Mesothelial cell of epicardium (in vitro differentiated cells): ENCODE measurements at places on chromosomes 5 and 9.

- peak overlapping the region; percentile 37 for H3K27ac ChIP-seq
- no peak for DNase-seq
- peaks cover 28% of the 10 kb centered on the region for H3K4me1 ChIP-seq
- peaks cover 3% of the 10 kb centered on the region for H3K36me3 ChIP-seq
- peaks cover 4% of the 10 kb centered on the region for H3K27me3 ChIP-seq
Observed at GRCh38 chr5:148760945-148761638, 65.3 kb upstream of the ADRB2 start.

DNA sequence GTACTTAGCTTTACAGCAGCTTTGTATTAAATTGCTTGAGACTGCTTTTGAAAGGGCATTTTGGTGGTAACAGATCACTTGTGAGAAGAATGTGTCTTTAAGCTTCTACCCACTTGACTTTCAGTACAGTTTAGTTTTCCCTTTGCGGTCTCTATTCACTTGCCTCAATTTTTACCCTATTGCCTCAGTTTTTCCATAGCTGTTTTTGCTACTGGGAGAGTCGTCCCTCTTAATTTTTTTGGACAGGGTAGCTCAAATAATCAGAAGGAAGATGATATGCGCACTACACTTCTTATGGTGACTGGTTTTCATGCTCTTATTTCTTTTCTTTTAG, 18.8 kb downstream of the UGCG start:
- peak overlapping the region; percentile 62 for H3K27ac ChIP-seq
- no peaks in the 10 kb centered on the region for H3K27me3 ChIP-seq
- no peak overlapping the region for H3K4me3 ChIP-seq

DNA sequence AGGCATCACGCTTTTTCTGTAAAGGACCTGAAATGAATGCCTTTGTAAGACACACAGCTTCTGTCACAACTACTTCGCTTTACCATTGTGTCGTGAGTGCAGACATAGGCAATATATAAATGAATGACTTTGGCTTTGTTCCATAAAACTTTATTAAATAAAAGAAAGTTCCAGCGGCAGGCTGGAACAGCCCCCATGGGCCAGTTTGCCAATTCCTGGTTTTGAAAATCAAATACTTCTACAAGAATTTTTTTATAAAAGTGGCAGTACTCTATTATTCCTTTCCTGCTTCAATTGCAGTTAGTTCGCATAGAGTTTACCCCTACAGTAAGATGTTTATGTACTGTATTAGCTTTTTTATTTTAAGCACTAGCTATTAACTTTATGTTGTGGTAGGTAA, 53.7 kb downstream of the SRFBP1 start:
- DNase-seq = no peak
- no peaks in the 10 kb centered on the region for H3K27me3 ChIP-seq
- no peak overlapping the region for H3K27ac ChIP-seq
- H3K4me1 ChIP-seq = peaks cover 7% of the 10 kb centered on the region

GRCh38 chr5:107319901-107320300, 350.8 kb downstream of the EFNA5 start:
- H3K27me3 ChIP-seq = no peaks in the 10 kb centered on the region
- H3K36me3 ChIP-seq = no peaks in the 10 kb centered on the region
- DNase-seq = no peak
- no peak overlapping the region for H3K4me3 ChIP-seq
- no peak overlapping the region for H3K27ac ChIP-seq

- H3K4me1 ChIP-seq = peaks cover 26% of the 10 kb centered on the region
- no peaks in the 10 kb centered on the region for H3K27me3 ChIP-seq
- no peak for DNase-seq
Observed at GRCh38 chr9:69090140-69090750, 54.7 kb downstream of the FXN start.

DNA sequence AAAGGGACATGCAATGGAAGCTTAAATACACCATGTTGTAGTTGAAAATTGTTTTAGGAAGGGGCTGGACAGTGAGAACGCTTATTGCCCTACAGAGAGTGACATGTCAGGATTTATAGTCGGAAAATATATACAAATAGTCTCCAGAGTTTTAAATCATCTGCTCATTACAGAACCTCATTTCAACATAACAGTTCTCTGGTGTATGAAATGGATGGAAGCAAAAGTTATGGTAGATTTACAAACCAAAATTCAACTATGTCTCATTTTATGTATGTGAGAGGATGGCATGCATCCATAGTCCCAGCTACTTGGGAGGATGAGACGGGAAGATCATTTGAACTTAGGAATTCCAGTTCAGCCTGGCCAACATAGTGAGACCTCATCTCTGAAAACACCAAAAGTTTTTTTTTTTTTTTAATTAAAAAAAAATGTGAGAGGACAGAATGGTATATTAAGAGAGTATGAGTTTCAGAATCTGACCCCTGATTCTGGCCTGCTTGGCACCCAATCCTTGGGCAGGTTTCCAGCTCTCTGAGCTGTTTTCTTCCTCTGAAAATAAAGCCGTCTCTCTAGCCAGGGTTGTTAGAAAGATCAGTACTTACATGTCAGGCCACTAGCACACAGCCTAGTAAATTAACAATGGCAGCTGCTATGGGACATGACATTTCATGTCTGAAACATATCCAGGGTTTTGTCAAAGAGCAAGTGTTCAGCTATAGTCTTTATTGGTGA, 40.1 kb downstream of the IQGAP2 start:
- no peaks in the 10 kb centered on the region for H3K27me3 ChIP-seq
- no peak for DNase-seq
- peaks cover 9% of the 10 kb centered on the region for H3K4me1 ChIP-seq
- H3K27ac ChIP-seq = peak overlapping the region; percentile 71
- H3K4me3 ChIP-seq = no peak overlapping the region

- peaks cover 14% of the 10 kb centered on the region for H3K4me1 ChIP-seq
- H3K27ac ChIP-seq = no peak overlapping the region
- no peak for DNase-seq
- no peaks in the 10 kb centered on the region for H3K27me3 ChIP-seq
- peaks cover 2% of the 10 kb centered on the region for H3K36me3 ChIP-seq
Observed at GRCh38 chr9:78463750-78464149, 166.8 kb downstream of the PSAT1 start.

- no peak for DNase-seq
- no peak overlapping the region for H3K27ac ChIP-seq
- no peaks in the 10 kb centered on the region for H3K4me1 ChIP-seq
- no peak overlapping the region for H3K4me3 ChIP-seq
- H3K27me3 ChIP-seq = peaks cover 8% of the 10 kb centered on the region
Observed at GRCh38 chr9:41229408-41230401, 40.6 kb upstream of the ZNG1F start.

- no peaks in the 10 kb centered on the region for H3K4me1 ChIP-seq
- no peak overlapping the region for H3K4me3 ChIP-seq
- H3K36me3 ChIP-seq = no peaks in the 10 kb centered on the region
Observed at GRCh38 chr5:32565145-32565544, 20.2 kb upstream of the SUB1 start.

- H3K27me3 ChIP-seq = peaks cover 53% of the 10 kb centered on the region
- peak within 1 kb of the TSS; percentile 67 for H3K4me3 ChIP-seq
- peaks cover 12% of the 10 kb centered on the region for H3K4me1 ChIP-seq
- DNase-seq = peak; percentile 51
Observed at GRCh38 chr9:113349445-113350094, at the start of gene BSPRY. Gene BSPRY, plus strand, starts transcription at chr9:113349541. Its CDS starts 39 bp downstream, at chr9:113349580.

- no peak overlapping the region for H3K4me3 ChIP-seq
- DNase-seq = no peak
- no peak overlapping the region for H3K27ac ChIP-seq
- peaks cover 10% of the 10 kb centered on the region for H3K4me1 ChIP-seq
Observed at GRCh38 chr9:21661626-21662025, 140.8 kb upstream of the MTAP start.

DNA sequence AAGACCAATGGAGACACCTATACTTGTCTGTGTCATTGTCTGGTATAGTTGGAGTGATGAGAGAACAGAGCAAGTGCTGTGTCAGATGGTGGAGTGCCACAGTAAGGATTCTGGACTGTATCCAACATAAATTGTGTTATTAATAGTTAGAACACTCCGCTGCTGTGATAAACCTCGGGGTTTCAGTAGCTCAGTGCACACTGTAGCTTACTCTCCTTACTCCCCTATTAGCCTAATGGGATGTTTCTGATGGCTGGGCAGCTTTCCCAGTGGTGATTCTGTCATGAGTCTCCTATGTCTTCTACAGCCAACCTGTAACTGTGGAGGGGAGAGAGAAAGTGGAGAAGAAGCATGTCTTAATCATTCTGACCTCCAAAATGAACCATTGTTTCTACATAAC, 127.6 kb upstream of the PTCH1 start:
- no peaks in the 10 kb centered on the region for H3K27me3 ChIP-seq
- H3K4me3 ChIP-seq = no peak overlapping the region
- DNase-seq = no peak
- no peaks in the 10 kb centered on the region for H3K36me3 ChIP-seq
- no peak overlapping the region for H3K27ac ChIP-seq

DNA sequence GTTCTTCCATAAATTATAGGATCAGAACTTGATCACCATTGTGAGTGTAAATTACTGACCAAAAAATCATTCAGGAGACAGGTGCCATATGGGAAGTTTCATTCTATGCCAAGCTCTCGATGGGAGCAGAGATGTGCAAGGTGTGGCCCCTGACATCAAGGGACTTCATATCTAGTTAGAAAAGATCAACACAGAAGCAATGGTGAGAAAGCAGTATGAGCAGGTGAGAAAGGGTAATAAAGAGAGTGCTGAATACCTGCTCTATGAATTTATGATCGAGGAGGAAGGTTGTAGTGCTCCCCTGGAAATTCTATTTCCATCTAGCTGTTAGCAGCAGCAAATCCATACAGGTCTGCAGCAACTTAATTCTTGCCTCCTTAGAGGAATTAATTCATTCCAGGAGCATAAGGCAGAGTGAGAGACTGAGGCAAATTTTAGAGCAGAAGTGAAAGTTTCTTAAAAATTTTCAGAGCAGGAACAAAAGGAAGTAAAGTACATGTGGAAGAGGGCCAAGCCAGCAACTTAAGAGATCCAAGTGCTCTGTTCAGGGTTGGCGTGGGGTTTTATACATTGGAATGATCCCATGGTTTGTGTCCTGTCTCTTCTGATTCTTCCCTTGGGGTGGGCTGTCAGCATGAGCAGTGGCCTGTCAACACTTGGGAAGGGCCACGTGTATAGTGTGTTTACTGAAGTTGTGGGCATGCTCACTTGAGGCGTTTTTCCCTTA, 181.8 kb downstream of the SAXO1 start:
- H3K4me3 ChIP-seq = no peak overlapping the region
- H3K27ac ChIP-seq = no peak overlapping the region
- peaks cover 2% of the 10 kb centered on the region for H3K27me3 ChIP-seq
- H3K36me3 ChIP-seq = no peaks in the 10 kb centered on the region
- DNase-seq = no peak
- peaks cover 19% of the 10 kb centered on the region for H3K4me1 ChIP-seq

- no peak for DNase-seq
- H3K27me3 ChIP-seq = peaks cover 18% of the 10 kb centered on the region
- H3K4me1 ChIP-seq = no peaks in the 10 kb centered on the region
- H3K36me3 ChIP-seq = no peaks in the 10 kb centered on the region
Observed at GRCh38 chr5:132050661-132051552, 9.5 kb upstream of the IL3 start.

DNA sequence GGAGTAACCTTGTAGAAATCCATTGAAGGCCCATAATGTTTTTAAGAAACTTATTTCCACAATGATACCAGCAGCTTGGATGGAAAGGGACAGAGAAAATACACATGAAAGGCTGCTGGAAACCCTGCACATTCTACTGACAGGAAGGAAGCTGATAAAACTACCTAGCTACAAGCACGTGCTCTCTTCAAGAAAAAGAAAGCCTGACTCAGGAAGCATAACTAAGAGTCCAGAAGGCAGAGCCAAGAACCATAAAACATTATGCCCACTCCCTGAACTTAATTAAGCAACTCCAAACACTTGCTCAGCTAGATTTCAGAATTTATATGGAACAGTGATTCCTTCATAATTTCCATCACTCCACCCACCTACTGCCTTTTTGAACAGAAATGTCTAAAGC, 430.8 kb downstream of the SEMA5A start:
- no peak for DNase-seq
- H3K36me3 ChIP-seq = peaks cover 22% of the 10 kb centered on the region
- H3K4me3 ChIP-seq = no peak overlapping the region
- H3K27ac ChIP-seq = no peak overlapping the region

DNA sequence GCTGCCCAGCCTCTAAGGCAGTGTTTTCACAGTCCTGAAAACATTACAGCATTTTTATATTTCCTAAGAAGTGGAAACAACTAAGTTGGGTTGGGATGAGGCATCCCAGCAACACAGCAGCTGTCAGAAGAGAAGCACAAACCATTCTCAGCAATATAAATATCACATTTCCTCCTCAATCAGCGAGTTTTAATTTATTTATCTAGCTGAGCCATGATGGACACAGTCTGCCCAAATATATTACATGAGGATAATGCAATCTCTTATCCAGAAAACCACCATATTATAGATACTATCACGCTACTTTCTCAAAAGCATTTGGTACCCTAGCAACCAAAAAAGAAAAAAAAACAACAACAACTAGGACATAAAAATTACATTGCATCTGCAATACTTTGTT, 158.5 kb downstream of the FSTL4 start:
- H3K36me3 ChIP-seq = no peaks in the 10 kb centered on the region
- H3K4me1 ChIP-seq = peaks cover 68% of the 10 kb centered on the region
- H3K27me3 ChIP-seq = no peaks in the 10 kb centered on the region
- no peak for DNase-seq

- H3K4me3 ChIP-seq = no peak overlapping the region
- H3K27me3 ChIP-seq = peaks cover 3% of the 10 kb centered on the region
- peaks cover 11% of the 10 kb centered on the region for H3K4me1 ChIP-seq
- no peak for DNase-seq
Observed at GRCh38 chr5:66742896-66743247, 146.7 kb downstream of the MAST4 start.

- H3K4me3 ChIP-seq = no peak overlapping the region
- H3K27me3 ChIP-seq = no peaks in the 10 kb centered on the region
- H3K27ac ChIP-seq = no peak overlapping the region
- H3K4me1 ChIP-seq = no peaks in the 10 kb centered on the region
Observed at GRCh38 chr5:179930788-179931473, 23.2 kb upstream of the TBC1D9B start.

GRCh38 chr5:138654281-138654867, 79.2 kb upstream of the HSPA9 start:
- H3K4me3 ChIP-seq = no peak overlapping the region
- no peaks in the 10 kb centered on the region for H3K27me3 ChIP-seq
- no peaks in the 10 kb centered on the region for H3K36me3 ChIP-seq
- DNase-seq = no peak
- peak overlapping the region; percentile 30 for H3K27ac ChIP-seq
- H3K4me1 ChIP-seq = peaks cover 49% of the 10 kb centered on the region

- H3K36me3 ChIP-seq = peaks cover 2% of the 10 kb centered on the region
- no peaks in the 10 kb centered on the region for H3K27me3 ChIP-seq
- peak overlapping the region; percentile 35 for H3K27ac ChIP-seq
Observed at GRCh38 chr9:15711531-15711930, 158.7 kb downstream of the CCDC171 start.

DNA sequence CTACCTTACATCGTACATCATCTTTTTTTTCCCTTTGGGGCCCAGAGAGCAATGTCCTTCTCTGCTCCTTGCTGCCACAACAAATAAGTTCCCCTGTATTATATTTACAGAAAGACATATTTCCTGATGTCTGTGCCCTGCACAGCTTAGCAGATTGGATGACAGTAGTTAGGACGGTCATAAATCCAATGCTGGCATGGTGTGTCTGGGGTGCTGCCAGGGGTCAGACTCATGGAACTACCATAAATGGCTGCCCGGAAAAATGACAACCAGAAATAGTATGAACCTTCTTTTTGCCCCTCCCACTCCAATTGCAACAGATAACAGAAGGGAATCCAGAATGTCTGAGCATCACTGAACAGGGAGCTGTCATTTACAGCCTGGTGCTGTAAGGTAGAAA, 511.1 kb downstream of the PSAT1 start:
- H3K4me3 ChIP-seq = no peak overlapping the region
- DNase-seq = no peak
- H3K27me3 ChIP-seq = peaks cover 5% of the 10 kb centered on the region
- no peaks in the 10 kb centered on the region for H3K36me3 ChIP-seq
- H3K27ac ChIP-seq = no peak overlapping the region
